ENCODE measurements at places on chromosomes 3 and 15.

GRCh38 chr3:64379221-64379620 is 154.0 kb upstream of the PRICKLE2 start:
- peak; percentile 46 for DNase-seq

- DNase-seq, result no peak
Measured at GRCh38 chr3:129473769-129474152, 33.7 kb downstream of the IFT122 start.

- no peak for DNase-seq
Measured at GRCh38 chr3:17176757-17177156, 292.0 kb downstream of the PLCL2 start.

GRCh38 chr15:28914046-28914445 is 28.3 kb downstream of the APBA2 start:
- DNase-seq, result no peak

GRCh38 chr15:42021593-42021992 is 751 bp upstream of the PLA2G4E start:
- DNase-seq, result no peak

GRCh38 chr3:161475905-161476304 is 20.7 kb upstream of the OTOL1 start:
- peak; percentile 13 for DNase-seq

GRCh38 chr3:5431146-5431545 is 243.6 kb downstream of the EDEM1 start:
- DNase-seq, result no peak

GRCh38 chr3:185534511-185534910 is 17.9 kb downstream of the LIPH start:
- no peak for DNase-seq

DNA sequence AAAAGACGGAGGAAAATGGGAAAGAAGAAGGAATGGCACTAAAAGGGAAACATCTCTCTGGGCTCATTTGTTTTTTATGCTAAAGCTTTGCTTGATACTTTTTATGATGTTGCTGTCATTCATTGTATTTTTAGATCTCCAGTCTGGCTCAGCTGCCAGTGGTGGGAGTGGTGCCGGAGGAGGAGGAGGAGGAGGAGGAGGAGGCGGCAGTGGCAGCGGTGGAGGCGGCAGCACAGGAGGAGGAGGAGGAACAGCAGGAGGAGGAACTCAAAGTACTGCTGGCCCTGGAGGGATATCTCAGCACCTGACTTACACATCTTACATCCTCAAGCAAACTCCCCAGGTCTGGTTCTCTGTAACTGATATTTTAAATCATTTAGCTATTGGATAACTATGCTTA is 49.6 kb downstream of the MAP6D1 start:
- DNase-seq, result no peak

DNA sequence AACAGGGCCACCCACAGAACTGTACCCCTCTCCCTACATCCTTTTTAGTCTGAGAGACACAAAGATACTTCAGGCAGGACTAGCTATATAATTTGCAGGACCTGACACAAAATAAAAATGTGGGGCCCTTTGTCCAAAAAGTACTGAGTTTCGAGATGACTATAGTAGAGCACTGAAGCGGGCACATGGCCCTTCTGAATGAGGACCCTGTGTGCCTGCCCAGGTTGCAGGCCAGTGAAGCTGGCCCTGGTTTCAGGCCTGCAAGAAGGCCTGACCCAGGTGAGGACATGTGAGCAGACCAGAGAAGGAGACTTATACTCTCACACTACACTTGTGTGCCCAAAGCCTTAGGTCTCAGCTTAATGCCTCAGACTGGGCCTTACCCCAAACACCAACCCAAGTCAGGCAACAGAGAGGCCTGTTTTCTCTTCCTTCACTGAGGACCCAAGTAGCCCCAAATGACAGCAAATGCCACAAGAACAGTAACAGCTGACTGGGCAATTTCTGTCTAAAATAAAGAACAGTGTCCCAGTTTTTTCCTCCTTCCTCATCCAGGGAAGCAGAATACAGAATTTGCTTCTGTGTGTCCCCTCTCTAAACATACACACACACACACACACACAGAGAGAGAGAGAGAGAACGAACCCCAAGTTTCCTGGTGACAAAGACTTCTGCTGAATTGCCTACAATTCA is 100.9 kb upstream of the ARHGEF3 start:
- no peak for DNase-seq

DNA sequence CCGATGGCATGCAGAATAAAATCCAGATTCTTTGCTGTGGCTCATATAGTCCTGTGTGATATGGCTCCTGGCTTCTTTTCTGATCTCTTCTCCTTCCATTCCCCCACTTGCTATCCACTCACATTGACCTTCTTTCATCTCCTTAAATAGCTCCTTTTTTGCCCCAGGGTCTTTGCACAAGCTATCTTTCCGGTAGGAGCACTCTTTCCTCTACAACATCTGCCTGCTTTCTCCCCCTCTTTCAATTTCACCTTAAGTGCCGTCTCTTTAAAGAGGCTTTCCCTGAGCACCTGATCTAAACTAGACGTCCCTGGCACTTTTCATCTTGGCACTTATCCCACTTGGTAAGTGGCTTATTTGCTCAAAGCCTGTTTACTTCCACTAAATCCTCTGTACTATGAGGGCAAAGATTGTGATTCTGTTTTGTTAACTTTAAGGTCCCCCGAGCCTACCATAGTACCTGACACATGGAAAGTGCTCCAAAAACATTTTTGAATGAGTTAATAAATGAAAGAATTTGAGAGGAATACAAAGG is 323.3 kb upstream of the TLE3 start:
- no peak for DNase-seq

DNA sequence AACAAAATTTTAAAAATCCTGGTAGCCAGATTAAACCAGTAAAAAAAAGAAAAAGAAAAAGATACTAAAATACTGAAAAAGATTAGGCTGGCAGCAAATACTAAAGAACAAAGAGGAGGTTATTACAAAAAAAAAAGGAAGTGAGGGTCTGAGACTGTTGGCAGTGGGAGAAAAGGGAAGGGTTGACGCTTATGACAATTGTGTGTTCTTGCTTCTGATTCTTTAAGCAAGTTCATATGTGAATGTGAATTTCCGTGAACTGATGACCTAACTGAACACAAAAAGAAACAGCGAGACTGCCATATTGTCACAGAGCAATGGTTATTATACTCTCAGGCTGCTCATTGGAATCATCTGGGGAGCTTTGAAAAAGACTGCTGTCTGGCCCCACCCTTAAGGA is 56.5 kb downstream of the ATP13A4 start:
- DNase-seq, result no peak

GRCh38 chr3:31252216-31253185 is 280.2 kb upstream of the STT3B start:
- no peak for DNase-seq

DNA sequence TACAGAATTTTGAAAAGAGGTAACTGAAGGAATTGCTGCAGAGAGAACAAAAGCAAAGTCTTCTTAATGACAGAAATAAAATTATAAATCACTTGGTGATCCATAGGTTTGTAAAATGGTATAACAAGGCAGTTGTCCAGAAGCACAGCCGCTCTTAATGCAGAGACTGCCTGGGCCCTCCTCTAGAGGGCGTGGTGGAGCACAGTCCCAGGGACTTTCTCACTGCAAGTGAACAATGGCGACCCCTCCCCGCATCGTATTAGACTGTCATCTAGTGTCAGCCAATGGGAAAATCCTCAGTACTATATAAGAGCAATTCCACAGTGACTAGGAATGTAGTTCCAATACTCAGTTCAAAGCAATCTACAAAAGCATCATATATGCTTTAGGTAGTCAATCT is 26.4 kb upstream of the ZBED2 start:
- DNase-seq, result peak; percentile 30

GRCh38 chr3:53555068-53555588 is 60.7 kb downstream of the CACNA1D start:
- DNase-seq, result no peak

DNA sequence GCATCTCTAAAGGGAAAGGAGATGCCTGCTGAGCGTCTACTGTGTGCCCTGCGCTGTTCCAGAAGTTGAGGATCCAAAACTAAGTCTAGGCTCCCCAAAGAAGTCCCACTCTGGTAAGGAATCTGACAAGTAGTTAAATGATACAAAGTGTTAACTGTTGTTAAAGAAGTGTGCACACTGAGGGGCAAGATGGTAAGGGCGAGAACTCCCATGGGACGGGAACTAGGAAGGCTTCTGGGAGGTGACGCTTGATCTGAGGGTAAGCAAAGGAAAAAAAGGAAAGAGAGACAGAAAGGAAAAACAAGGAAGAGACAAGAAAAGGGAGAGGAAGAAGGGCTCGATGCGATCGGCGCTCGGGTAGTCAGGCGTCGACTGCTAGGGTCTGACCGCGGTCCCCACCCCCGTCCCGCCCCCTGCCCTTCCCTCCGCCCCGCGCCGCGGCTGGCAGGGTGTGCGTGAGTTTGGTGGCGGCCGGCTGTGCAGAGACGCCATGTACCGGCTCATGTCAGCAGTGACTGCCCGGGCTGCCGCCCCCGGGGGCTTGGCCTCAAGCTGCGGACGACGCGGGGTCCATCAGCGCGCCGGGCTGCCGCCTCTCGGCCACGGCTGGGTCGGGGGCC is at the start of gene LACTB:
Gene LACTB (plus strand): TSS at position 480 of the 620 bp plus-strand sequence. CDS start 11 bp downstream, at position 491.
- DNase-seq, result peak; percentile 88

GRCh38 chr15:100918690-100919480 is at the start of gene LRRK1:
TSS of gene LRRK1 (plus strand) at chr15:100919357. CDS start at chr15:100924633, 5,276 bp downstream.
- DNase-seq, result no peak

- DNase-seq, result no peak
Measured at GRCh38 chr3:111684640-111685039, 89.5 kb upstream of the ZBED2 start.

- DNase-seq, result no peak
Measured at GRCh38 chr3:11919390-11919789, 72.7 kb upstream of the TAMM41 start.

DNA sequence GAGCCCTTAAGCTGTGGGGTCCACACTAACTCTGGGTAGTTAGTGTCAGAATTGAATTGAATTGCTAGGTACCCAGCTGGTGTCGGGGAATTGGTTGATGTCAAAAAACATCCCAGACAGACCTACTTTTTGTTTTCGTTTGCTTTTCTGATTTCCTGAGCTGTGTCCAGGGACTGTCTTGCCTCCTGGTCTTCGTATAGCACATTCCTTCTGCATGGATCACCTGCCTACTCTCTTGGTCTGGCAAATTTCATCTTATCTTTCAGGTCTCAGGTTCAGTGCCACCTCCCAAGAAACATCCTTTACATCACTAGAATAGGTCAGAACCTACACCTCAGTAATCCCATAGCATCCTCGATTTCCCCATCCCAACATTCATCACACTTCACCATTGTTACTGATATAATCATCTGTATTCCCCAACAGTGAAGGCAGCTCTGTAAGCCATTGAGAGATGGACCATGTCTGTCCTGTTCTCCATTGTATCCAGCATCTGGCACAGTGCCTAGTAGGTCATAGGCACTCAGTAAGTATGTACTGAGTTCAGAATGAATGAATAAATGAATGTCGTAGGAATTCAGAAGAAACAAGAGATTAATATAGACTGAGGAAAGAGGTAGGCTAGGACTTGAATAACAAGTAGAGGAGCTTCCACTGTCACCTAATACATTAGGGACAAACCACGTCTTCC is 81.2 kb downstream of the ANP32A start:
- DNase-seq, result no peak

- DNase-seq, result no peak
Measured at GRCh38 chr15:40904552-40905201, 10.4 kb downstream of the VPS18 start.

- no peak for DNase-seq
Measured at GRCh38 chr3:141401573-141402475, 33.5 kb downstream of the ZBTB38 start.

DNA sequence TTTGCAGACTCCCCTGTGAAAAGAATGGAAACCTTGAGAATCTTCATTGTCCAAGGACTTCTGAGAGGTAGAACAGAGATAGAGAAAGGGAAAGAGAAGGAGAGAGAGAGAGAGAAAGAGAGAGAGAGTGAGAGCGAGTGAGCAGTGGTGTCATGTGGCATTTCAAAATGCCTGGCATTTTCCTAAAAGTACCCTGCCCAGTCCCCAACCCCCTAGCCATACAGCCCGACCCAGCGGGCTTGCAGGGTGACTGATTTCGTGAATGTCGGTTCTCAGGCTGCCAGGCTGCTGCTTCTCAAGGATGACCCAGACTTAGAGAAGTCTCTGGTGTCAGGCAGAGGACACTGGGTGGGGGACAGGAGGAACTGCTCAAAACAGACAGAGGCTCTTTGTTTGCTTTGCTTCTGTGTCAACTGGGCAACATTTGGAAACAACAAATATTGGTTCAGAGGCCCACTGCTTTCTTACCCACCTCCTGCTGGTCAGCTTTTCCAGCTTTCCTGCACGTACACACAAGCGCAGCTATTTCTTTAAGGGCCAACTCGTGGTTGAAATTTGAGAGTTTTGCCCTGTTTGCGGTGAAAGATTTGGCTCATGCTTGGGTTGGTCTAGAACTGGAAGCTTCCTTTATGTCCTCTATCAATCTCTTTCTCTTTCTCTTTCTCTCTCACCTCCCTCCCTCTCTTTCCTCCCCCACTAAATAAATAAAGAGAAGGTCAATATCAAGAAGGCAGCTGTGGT is 3.7 kb upstream of the TF start:
- DNase-seq, result peak; percentile 67

GRCh38 chr3:96200897-96201296 is 613.5 kb upstream of the EPHA6 start:
- no peak for DNase-seq

GRCh38 chr15:101172501-101173071 is 79.3 kb downstream of the CHSY1 start:
- DNase-seq, result no peak

All from LHCN-M2 (cell line).